ENCODE measurements at places on chromosomes 6 and 20. TPM values are rescaled to one million over a fixed set of nuclear protein-coding genes. Genes with fewer than 3 reads are reported as not detected.

The UQCC2 gene
- 34.9 TPM for total RNA-seq

The HLA-DPA1 gene
- 2.8 TPM for total RNA-seq

The UBD gene
- not detected for total RNA-seq

The TRDN gene
- total RNA-seq = not detected

The NKAIN2 gene
- total RNA-seq = not detected

The GHRH gene
- not detected for total RNA-seq

The HSPA1L gene
- total RNA-seq = 1.5 TPM

The PRKN gene
- total RNA-seq = 4.2 TPM

The BPIFA1 gene
- not detected for total RNA-seq

The SLC16A10 gene
- total RNA-seq = not detected

The RBM24 gene
- total RNA-seq = 1.5 TPM

The SIRPG gene
- not detected for total RNA-seq

The TULP1 gene
- not detected for total RNA-seq

The PAK5 gene
- total RNA-seq = not detected

The WFDC5 gene
- total RNA-seq = not detected

The OLIG3 gene
- 0.06 TPM for total RNA-seq

The CITED2 gene
- 63.8 TPM for total RNA-seq

The SLC35A1 gene
- total RNA-seq = 18.4 TPM

The HLA-F gene
- total RNA-seq = 40.4 TPM

The PRDM13 gene
- total RNA-seq = not detected

The ZNF831 gene
- not detected for total RNA-seq

The CDSN gene
- total RNA-seq = not detected

The FKBP1C gene
- 0.79 TPM for total RNA-seq

The MYLK4 gene
- 0.53 TPM for total RNA-seq

The SLC23A2 gene
- 15.1 TPM for total RNA-seq

The TFAP2D gene
- 0.26 TPM for total RNA-seq

The ITPR3 gene
- total RNA-seq = 28.9 TPM

The HNF4A gene
- total RNA-seq = not detected

The LINC00237 gene
- not detected for total RNA-seq

The PLN gene
- 2.7 TPM for total RNA-seq

The FAM83C gene
- not detected for total RNA-seq

The SEMG1 gene
- total RNA-seq = not detected

All from aortic smooth muscle cell (primary cell).